ENCODE measurements at places on chromosomes 16 and 17.

- no peak for DNase-seq
These were observed 208.9 kb downstream of the CDH13 start for GRCh38 chr16:82835487-82836155.

DNA sequence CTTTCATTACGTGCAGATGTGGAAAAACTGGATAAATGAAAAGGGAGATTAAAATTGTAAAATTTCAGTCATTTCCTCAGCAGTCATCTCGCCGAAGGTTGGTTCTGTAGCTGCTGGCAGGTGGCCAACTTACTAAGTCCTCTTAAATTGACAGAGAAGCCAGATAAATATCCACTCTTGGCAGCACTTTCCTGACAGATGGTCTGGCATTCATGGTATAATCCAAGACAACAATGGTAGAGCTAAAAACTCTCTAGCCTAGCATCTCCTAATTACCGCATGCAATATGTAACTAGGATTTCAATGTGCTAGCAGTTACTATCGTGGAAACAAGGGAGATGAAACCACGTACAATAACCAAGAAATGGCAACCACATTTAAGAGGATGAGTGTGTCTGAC, 306.3 kb downstream of the CNTNAP4 start:
- no peak for DNase-seq

DNA sequence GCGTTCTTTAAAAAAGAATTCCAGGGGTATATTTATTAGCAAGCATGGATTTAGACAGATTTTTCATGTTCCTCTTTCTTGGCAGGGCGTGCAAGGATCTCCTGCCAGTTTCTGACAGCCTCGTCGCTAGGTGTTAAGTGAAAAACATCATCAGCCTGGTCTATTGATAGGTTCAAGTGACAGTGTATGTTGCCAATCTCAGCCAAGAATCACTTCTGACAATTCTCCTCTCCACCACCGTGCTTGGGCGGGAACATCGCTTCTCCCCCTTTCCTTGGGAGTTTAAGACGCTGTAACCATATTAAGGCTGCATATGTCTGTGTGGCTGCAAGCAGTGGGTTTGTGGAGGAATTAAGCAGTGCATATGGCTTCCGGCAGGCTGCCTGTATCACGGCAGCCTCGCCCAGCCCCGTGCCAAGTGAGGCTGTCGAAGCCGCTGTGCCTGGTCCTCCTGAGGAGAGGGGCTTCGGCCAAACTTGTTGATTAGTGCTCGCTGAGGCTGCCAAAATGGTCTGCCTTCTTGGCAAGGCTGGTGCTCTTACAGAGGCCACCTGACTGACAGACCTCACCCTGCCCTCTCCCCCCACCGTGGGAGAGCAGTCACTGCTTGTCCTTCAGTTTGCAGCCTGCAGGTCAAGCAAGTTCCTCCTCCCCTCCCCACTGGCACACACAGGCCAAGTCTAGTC, 132.2 kb upstream of the MPHOSPH6 start:
- no peak for DNase-seq

- no peak for DNase-seq
These were observed 10.9 kb upstream of the WSB1 start for GRCh38 chr17:27283060-27283459.

DNA sequence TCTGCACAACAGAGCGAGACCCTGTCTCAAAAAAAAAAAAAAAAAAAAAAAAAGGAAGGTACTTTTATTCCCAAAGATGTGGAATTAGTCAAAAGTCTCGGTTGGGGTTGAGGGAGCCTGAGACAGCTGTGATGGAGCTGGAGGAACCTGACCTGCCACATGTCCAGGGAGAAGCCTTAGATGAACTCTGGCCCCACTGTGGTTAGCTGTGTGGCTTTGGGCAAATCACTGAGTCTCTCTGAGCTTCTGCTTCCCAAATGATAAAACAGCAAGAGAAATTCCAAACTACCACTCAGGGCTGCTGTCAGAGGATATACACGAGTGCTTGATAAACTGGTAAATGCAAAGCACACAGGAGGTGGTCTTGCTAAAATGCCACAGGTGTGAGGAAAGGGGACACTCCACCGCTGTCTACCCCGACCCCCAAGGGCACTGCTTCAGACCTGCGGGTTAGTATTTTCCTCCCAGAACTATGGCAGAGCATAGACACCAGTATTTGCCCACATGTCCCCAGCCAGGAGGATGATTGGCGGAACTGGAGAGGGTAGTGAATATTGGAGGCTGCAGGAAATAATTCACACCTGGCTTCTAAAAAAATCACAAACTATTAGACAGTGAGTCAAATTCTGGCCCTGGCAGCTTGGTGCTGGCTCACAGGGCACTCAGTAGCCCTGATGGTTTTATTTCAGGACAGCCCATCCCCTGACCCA, 14.7 kb downstream of the DRC3 start:
- DNase-seq: no peak

Data from astrocyte (in vitro differentiated cells and primary cell).